ENCODE measurements at places on chromosomes 3 and 15. TPM values are rescaled to one million over a fixed set of nuclear protein-coding genes. Genes with fewer than 3 reads are reported as not detected.

The SHC4 gene
- total RNA-seq, result 4.8 TPM

The SACM1L gene
- total RNA-seq, result 50.8 TPM

The SKOR1 gene
- total RNA-seq, result 0.96 TPM

The RETNLB gene
- not detected for total RNA-seq

The TCF12 gene
- total RNA-seq, result 119 TPM

The TNFAIP8L3 gene
- total RNA-seq, result 6.3 TPM

The CLDN18 gene
- 0.96 TPM for total RNA-seq

The FANCD2OS gene
- total RNA-seq, result 1.7 TPM

The EIF2A gene
- 291 TPM for total RNA-seq

The FETUB gene
- 1.2 TPM for total RNA-seq

The ARGFX gene
- 16.1 TPM for total RNA-seq

The HIGD2B gene
- total RNA-seq, result not detected

The GHSR gene
- 1.4 TPM for total RNA-seq
